ENCODE measurements at places on chromosomes 1 and 21. TPM values are rescaled to one million over a fixed set of nuclear protein-coding genes. Genes with fewer than 3 reads are reported as not detected.

Gene S100A8
- total RNA-seq = not detected

Gene TMEM54
- 1.5 TPM for total RNA-seq

Gene FCGR3A
- total RNA-seq = not detected

Gene ZMYND12
- 0.28 TPM for total RNA-seq

Gene MYOG
- not detected for total RNA-seq

Gene KRTAP19-4
- not detected for total RNA-seq

Gene TNFAIP8L2
- total RNA-seq = 28.7 TPM

Gene CFHR3
- not detected for total RNA-seq

Gene PAPPA2
- total RNA-seq = not detected

Gene FOXJ3
- total RNA-seq = 43.1 TPM

Gene FMN2
- not detected for total RNA-seq

Gene PODN
- total RNA-seq = not detected

Gene TLR5
- total RNA-seq = 0.34 TPM

Gene OLIG1
- total RNA-seq = 0.09 TPM

Gene KRTAP10-5
- not detected for total RNA-seq

Gene SLC30A10
- not detected for total RNA-seq

Gene CNR2
- 0.05 TPM for total RNA-seq

Gene PALMD
- total RNA-seq = not detected

Gene LCE2A
- not detected for total RNA-seq

Gene EVA1B
- 10.7 TPM for total RNA-seq

Gene ETNK2
- total RNA-seq = 0.37 TPM

Gene STUM
- total RNA-seq = not detected

Gene KCNT2
- not detected for total RNA-seq

Gene TMEM51
- total RNA-seq = 0.11 TPM

Gene RGL1
- 2.2 TPM for total RNA-seq

Gene FLVCR1
- 23.0 TPM for total RNA-seq

Gene UBL4B
- not detected for total RNA-seq

Gene HYI
- total RNA-seq = 22.6 TPM

Gene BMP8B
- 1.9 TPM for total RNA-seq

Gene LRRC8D
- 28.6 TPM for total RNA-seq

Gene FCRLB
- not detected for total RNA-seq

Gene IGFN1
- not detected for total RNA-seq

Gene SPOCD1
- total RNA-seq = 0.07 TPM

Gene DNAH14
- total RNA-seq = 0.32 TPM
